ENCODE measurements at places on chromosomes 5 and 9.

DNA sequence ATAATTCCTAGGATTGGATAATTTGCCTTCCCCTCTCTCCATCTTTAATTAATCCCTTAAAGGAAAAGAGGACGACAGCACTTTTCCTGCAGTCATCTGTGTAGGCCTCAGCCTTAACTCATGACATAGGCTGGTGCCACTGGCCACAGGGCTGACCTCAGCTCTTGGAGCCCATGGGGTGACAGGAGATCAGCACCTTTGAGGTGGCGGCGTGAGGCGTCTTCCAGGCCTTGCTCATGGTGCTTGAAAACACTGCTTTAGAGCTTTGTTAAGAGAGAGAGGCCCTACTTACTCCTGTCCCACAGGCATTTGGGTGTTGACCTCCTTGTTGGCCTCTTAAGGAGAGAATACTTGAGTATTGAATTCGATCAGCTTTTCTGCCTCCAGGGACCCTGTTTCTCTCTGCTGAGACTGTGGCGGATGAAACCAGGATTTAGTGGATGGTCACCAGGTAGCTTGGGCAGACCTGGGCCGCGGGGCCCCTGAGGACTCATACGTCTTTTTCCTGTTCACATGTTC, 23.4 kb downstream of the TENT4A start:
- no peak for DNase-seq

DNA sequence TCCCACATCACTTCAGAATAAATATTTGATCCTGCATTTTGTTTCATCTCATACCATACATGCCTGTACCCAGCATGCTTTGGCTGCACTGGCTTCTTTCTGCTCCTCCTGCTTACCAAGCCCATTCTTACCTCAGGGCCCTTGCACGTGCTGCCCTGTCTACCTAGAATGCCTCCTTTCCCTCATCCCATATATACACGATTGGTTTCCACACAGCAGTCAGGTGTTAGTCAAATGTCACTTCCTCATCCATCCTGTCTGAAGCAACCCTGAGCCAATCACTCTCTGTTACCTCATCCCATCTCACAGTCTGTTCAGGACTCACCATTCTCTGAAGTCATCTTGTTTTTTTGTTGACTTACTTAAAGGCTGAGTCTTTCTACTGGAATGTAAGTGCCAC, 30.3 kb downstream of the CAST start:
- DNase-seq, result peak; percentile 31

DNA sequence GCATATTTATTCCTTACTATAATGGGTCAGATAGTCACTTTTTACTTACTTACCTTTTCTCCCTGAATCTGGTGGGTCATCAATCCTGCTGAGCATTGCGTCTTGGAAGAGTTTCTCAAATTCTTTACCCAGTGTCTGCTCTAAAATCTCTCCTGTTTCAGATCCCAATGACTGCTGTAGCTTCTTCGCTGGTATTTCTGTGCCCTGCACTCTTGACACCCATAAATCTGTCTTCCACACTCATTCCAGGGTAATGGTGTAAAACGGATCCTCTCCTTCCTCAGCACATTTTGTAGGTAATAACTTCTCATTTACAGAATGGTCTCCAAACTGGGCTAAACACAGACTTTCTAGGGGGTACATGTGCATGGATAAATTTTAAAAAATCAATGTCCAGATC, 407.4 kb downstream of the DMAC1 start:
- DNase-seq, result no peak

GRCh38 chr9:127690735-127691134, 16.1 kb upstream of the CFAP157 start:
- DNase-seq, result no peak

GRCh38 chr9:135087489-135087792, at the start of gene OLFM1:
TSS of gene OLFM1 (plus strand) at chr9:135087668. CDS start at chr9:135087990, 322 bp downstream.
- DNase-seq, result peak; percentile 45

- DNase-seq, result no peak
Measured at GRCh38 chr5:57552033-57552432, 69.4 kb upstream of the ACTBL2 start.

DNA sequence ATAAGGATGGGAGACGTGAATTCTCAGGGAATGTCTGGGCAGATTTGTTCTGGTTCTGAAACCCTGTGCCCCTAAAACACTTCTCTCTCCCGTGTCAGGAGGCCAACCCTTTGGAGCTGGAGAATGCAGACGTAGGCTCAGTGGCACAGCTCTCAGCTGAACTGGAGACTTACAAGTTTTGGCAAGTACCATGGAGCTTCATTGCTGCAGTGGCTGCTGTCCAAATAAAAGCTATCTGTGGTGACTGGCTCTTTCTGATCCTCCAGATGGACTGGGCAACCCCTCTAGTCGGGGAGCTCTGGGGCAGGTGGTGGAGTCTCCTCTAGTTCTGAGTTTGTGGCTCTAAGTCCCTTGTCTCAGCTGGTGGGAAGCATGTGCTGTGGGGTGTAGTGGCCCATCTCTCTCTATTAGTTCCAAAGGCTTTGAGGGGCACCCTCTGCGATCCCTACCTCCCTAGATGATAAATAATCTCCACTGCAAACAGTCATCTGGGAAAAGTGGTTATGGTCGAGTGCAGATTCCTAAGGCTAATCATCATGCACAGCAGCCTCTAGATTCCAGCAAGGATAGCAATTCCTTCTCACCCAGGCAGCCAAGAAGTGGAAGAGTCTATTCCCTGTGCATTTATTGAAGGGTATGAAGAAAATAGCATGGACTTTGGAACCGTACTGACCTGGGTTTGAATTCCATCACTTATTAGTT, 204.2 kb upstream of the KLF4 start:
- peak; percentile 51 for DNase-seq

Data from fibroblast of the aortic adventitia (primary cell).